ENCODE measurements at places on chromosomes 12 and 14.

GRCh38 chr12:64480148-64480547 is 28.2 kb downstream of the TBK1 start:
- no peak for DNase-seq

DNA sequence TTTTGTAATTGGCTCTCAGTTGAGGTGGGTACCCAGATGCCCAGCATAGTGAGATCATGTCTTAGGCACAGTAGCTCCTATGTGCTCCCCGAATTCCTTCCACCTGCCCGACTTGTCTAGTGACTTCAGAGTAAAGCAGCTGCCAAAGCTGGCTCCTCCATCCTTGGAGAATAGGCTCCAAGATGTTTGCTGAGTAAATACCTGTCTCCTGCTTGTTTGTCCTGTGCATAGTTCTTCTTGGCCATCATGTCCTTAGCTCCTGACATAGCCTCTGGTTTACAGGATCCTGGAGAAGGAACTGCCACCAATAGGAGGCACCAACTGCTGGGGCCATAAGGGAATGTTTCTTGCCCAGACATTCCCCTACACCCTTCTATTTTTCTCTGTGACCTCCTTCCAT is 52.6 kb upstream of the CISTR start:
- no peak for DNase-seq

GRCh38 chr14:85535991-85536832 is 6.3 kb downstream of the FLRT2 start:
- no peak for DNase-seq

DNA sequence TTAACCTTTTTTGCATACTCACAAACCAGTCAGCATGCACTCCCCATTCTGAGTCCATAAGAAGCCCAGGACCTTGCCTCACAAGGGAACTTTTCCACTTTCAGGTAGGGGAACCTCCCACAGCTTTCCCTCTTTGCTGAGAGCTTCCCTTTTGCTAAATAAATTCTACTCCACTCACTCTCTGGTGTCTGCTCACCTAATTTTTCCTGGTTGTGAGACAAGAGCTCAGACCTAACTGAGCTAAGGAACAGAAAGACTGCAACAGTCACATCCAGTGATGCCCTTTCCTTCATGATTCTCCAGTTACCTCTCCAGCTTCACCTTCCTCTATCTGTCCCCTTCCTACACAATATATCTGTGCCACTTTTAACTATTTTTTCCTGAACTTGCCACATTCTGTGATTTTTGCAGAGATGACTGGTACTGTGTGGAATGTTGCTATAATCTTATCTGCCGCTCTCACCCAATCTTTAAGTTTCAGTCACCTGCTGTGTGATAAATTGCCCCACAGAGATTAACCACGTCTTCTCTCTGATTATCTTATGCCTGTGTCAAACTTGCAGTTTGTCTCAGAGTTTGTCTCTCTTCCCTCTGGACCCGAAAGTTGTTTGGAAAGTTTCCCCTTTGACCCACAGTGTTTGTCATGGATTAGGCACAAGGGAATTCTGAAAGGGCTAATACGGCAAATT is 737.1 kb upstream of the FLRT2 start:
- DNase-seq, result no peak

DNA sequence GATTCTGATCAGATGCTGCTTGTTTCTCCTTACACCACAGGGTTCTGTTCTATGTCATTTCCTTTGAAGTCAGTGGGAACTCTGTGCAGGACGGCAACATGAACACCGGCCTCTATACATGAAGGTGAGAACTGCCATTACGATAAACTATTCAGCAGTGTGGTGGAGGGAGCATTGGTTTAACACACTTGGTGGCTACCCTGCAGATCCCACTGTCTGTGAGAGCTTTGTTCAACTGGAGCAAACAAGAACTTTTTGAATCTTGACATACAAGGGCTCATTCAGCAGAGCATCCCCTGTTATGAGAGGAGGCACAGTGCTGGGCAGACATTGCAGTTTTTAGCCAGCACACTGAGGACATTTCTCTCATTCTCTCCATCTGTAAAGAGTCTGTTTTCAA is 10.7 kb upstream of the FRS2 start:
- DNase-seq, result no peak

GRCh38 chr14:105474483-105475268 is at the start of gene CRIP2:
TSS of gene CRIP2 (plus strand) at chr14:105474821. CDS start at chr14:105474863, 42 bp downstream.
- no peak for DNase-seq

GRCh38 chr12:3010214-3010930 is 51.2 kb downstream of the TEAD4 start:
- no peak for DNase-seq

- no peak for DNase-seq
Observed at GRCh38 chr12:26633591-26634210, 199.3 kb downstream of the ITPR2 start.

DNA sequence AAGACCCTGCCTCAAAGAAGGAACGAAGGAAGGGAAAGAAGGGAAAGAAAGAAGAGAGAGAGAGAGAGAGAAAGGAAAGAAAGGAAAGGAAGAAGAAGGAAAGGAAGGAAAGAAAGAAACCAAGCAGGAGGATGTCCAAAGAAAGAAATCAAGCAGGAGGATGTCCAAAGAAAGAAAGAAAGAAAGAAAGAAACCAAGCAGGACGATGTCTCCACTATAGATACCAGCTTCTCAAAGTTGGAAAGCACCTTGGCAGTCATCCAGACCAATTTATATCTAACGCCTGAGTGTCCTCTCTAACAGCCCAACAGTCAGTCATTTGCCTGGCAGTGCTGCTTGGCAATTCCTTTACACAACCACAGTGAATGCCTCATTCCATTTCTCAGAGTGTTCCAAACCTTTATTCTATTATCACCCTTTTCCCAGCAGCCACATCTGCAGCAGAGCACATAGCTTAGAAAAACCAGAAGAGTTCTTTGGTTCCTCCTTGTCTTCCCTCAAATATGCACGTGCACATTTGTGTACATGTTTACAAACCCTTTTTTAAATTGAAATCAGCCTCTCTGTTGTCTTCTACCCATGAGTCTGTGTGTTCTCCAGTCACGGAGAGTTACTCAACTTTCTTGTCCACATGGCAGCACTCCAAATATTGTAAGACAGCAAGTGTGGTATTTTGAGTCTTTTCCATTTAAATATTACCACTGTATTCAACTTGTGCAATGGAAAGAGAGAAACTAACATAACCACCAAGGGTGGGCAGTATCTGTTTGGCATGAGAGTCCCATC is 138.4 kb downstream of the STXBP6 start:
- DNase-seq, result no peak

DNA sequence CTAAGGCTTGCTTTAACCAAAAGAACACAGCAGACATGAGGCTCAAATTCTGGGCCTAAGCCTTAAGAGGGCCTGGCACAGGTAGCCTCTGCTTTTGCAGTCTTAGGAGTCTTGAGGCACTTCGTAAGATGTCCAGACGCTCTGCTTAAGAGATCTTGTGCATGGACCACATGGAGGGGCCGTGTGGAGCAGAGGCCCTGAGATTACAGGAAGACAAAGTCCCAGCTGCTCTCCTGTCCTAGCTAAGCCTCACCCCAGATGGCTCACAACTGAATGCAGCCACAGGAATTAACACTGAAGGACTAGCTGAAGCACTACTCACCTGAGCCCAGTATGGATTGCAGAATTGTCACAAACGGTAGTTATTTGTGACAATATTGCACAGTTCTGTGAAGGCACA is 446.0 kb downstream of the PDZRN4 start:
- no peak for DNase-seq

- no peak for DNase-seq
Observed at GRCh38 chr14:67996235-67996634, 176.7 kb downstream of the RAD51B start.

DNA sequence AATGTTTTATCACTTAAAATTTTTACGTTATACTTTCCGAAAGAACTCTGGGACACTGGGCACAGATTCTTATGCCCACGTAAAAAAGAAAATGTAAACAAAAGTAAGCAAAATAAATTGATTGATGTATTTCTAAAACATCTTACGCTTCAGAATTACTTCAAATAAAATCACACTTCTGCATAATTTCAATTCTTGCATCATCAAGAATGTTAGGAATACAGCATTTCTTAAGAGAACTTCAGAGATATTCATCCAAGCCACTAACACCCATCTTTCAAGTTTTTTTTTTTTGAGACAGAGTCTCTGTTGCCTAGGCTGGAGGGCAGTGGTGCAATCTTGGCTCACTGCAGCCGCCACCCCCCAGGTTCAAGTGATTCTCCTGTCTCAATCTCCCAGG is 180.6 kb downstream of the MED13L start:
- DNase-seq, result no peak

GRCh38 chr12:10207136-10207535 is 5.5 kb upstream of the GABARAPL1 start:
- no peak for DNase-seq

DNA sequence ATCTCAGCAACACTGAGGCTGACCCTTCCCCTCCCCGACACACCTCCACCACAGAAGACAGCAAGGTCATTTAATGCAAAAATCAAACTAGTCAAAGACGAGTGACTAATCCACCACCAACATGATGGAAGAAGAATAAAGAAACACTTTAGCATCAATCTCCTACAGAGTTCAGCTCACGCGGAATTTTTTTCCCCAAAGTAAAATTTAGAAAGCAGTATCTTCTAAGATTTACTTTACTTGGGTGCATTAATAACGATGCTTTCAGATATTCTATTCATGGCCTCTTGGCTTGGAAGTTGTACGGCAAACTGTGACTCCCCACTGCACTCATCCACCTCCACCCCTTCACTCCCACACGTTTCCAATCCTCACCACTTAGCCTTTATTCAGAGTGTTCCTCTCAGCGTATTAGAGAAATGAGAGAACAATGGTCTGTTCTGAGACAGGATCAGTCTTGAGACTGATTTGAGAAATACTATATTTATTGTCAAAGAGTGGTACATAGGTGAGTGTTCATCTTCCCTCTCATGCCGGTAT is 1.9 kb downstream of the EGLN3 start:
- DNase-seq, result no peak

DNA sequence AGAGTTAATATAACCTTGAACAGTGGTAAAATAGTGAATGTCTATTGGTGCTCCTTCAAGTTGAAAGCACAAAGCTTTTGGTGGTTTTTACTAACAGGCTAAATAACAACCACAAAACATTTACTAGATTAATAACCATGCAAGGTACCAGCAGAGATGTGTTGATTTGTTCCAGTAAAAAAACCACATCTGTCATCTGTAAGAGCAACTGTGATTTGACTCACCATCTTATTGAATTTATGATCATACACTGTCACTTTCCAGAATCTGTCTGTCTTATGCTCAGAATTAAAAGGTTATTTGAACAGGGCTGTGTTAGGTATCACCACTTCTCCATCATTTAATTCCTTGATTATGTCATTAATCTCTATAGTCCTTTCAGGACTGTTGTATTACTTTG is 107.0 kb upstream of the PTHLH start:
- peak; percentile 47 for DNase-seq

DNA sequence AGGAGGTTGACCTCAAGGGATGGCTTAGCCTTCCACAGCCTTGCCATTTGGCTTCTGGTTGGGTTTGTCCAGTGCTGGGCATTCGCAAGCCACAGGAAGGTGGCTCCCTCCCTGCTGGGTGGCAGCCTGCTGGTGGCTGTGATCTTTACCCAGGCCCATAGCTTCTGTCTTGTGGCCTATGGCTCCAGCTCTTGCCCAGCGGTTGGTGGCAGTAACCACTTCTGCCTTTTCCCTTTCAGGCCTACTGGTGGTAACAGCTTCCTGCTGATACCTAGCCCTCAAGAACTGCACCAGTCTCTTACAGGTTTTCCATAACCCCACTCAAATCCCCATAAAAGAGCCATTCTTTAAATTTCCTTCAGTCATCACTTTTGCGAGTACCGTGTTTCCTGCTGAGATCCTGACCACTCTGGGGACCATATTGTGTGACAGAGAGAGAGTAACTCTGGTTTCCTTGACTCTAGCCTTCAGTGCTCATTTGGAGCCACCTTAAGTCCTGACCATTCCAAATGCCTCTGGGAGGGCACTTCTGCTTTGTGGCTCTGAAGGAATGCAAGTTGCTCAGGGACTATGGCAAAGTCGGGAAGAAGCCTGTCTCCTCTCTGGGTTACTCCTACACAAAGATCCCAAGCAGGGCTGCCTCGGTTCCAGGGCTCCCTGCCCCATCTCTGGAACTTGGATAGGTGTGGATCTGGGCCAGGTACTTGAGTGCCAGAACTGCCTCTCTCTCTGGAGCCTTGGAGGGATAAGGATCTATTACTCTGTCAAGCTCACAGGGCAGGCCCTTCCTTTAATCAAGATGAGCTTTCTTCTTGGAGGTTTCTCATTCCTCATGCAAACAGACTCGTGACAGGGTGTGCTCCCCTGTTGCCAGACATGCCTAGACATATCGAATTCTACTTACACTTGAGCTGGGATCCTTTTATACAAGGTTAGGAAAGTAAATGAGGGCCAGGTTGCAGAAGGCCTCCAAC is 2.9 kb upstream of the NYNRIN start:
- no peak for DNase-seq

DNA sequence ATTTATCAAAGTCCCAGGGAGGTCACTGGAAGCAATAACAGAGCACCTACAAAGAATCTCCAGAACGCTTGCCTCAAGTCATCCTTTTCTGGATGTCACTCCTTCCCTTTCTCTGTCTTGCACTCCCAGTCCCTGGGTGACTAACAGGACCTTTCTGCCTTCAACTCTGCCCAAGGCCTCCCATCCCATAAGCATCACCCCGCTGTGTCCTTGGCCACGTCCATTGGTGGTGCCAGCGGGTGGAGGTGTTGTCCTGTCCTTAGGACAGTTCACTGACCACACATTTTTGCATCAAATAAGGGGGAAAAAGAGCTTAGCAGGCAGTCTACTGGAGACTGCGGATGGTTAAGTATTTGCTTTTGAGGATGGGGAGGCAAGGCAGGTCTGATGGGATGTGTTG is 23.6 kb upstream of the PLEK2 start:
- no peak for DNase-seq

GRCh38 chr14:103271189-103271588 is 62.8 kb upstream of the EIF5 start:
- no peak for DNase-seq

- no peak for DNase-seq
Observed at GRCh38 chr12:106893451-106893850, 62.3 kb upstream of the TMEM263 start.

DNA sequence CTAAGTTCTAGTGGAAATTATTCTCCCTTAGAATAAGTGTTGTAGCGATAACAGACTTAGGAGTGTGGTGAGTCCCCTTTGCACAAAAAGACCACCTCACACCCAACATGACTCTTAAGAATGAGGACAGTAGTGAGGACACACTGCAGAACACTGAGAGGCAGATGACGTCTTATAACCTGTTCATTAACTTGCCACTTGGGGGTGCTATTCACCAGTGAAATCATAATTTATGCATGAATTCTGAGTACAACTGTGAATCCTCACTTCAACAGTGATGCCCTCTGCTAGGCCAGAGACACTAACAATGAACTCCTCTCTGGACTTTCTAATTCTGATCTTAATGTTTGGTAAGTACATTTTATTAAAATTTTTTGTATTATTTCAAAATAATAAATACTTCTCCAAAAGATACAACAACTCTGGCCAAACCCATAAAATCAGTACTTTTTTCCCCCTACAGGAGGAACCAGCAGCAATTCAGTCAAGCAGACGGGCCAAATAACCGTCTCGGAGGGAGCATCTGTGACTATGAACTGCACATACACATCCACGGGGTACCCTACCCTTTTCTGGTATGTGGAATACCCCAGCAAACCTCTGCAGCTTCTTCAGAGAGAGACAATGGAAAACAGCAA is 274.7 kb downstream of the DAD1 start:
- peak; percentile 65 for DNase-seq

Measured in SW480 (cell line).